ENCODE measurements at places on chromosomes 12 and 14. TPM values are rescaled to one million over a fixed set of nuclear protein-coding genes. Genes with fewer than 3 reads are reported as not detected.
A peak's percentile ranks its signal among the peaks of the same experiment; 100 is the strongest.

FGF23 gene
- not detected for total RNA-seq

VWF gene
- 0.03 TPM for total RNA-seq

RPL10L gene
- total RNA-seq: not detected

DNA sequence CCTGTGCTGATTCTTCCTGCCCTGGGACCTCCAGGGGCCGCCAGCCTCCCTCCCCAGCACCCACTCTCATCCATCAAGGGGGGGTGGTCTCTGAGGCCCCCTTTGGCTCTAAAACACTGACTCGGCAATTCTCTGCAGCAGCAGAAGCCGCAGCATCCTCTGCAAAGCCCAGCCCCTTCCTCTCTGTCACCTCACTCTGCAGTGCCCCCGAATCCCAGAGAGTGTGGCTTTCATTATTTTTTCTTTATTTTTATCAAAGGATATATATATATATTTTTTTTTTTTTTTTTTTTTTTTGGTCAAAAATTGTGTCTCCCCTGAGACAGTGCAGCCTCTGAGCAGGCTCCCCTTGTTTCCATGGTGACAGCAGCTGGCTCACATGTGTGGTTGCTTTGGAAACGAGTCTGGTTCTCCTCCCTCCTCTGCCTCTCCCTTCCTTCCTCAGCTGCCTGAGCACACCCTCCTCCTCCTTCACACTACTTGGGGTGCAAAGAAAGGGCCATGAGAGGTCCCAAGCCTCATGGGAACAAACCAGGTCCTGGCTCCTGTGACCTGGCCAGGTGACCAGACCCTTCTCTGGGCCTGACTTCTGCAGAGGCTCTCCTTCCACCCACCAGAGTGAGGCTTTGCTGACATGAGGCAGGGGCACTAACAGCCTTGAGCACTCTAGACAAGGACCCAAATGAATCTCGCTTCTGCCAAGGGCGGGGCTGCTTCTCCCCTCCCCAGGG lies 100.5 kb downstream of the LRRC74A start:
- peak overlapping the region; percentile 89 for H3K27ac ChIP-seq
- H3K27me3 ChIP-seq: no peaks in the 10 kb centered on the region
- DNase-seq: peak; percentile 75
- no peaks in the 10 kb centered on the region for H3K36me3 ChIP-seq
- peaks cover 78% of the 10 kb centered on the region for H3K4me1 ChIP-seq
- H3K4me3 ChIP-seq: peak overlapping the region; percentile 3

DNA sequence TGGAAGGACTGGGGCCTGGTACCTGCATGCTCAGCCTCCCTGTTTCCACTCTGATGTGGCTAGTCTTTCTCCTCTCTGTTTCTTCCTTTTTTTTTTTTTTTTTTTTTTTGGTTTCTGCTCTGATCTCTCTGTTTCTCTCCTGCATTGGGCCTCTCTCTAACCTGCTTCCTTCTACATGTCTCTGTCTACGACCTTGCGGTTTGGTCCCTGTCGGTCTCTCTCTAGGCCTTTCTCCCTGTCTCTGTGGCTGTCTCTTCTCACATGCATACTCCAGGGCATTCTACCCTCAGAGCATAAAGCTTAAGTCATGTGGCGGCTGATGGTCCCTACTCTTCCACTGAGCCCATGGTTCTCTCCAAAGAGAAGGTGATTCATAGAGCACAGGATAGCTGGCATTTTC lies 1096.6 kb downstream of the BCL11B start:
- H3K4me1 ChIP-seq: peaks cover 98% of the 10 kb centered on the region
- H3K4me3 ChIP-seq: no peak overlapping the region
- no peaks in the 10 kb centered on the region for H3K36me3 ChIP-seq

GRCh38 chr14:103250874-103251273 lies 83.2 kb upstream of the EIF5 start:
- H3K4me3 ChIP-seq: no peak overlapping the region
- no peaks in the 10 kb centered on the region for H3K4me1 ChIP-seq
- H3K27me3 ChIP-seq: no peaks in the 10 kb centered on the region
- H3K36me3 ChIP-seq: no peaks in the 10 kb centered on the region
- DNase-seq: no peak
